ENCODE measurements at places on chromosomes 1 and 21. TPM values are rescaled to one million over a fixed set of nuclear protein-coding genes. Genes with fewer than 3 reads are reported as not detected.

DNA sequence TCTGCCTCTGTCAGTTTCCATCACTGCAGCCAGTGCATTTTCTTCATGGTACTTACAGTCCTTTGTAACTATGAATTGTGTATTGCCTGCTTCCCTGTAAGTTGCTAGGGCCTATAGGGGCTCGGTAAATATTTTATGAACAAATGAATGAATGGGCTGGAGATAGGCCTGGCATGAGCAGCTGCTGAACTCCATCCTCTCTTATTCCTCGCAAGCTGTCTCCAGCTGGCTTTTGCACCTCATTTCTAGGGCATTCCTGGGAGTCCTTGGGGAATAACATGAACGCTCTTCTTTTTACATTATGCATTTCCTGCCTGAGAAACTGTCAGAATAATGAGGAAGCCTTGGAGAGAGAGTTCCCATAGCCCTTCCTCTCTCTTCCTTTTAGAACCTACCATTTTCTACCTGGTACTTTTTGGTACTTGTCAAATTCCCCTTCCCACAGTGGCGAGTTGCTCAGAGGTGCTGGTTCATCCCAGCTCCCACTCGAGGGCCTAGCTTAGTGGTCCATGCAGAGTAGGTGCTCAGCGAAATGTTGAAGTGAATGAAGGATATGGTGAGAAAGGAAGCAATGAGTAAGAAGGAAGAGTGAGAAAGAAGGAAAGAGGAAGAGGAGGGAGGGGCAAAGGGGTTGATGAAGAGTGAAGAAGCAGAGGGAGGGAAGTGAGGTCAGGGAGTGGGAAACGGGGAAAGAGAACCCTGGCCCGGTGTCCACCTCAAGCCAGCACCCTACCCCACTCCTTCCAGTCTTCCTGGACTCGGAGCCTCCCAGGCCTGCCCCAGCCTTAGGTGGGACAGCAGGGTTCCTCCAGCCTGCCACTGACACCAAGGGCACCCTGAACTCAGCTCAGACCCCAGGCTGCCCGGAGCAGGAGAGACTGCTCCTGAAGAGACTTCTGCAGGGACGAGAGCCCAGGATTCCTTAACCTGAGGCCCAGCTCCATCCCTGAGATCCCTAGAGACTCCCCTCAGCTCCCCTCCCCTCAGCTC, 29.6 kb downstream of the KCNC4 start:
- DNase-seq, result no peak

DNA sequence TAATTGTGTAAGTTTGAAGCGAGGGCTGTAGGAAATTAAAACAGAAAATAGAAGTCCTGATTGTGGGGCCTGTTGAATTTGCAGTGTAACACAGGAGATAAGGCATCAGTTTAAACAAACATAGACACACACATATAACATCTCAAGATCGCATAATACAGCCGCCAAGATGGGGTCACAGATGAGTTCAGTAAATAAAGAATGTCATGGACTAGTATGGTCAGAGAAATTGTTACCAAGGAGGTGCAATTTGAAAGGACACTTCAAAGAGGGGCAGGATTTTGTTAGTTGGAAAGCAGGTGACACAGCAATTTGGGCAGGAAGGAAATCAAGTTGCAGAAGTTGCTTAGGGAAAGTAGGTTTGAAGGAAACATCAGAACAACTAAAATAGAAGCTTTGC, 450.0 kb downstream of the USP25 start:
- DNase-seq, result no peak

NR0B2 gene
- not detected for total RNA-seq

DNA sequence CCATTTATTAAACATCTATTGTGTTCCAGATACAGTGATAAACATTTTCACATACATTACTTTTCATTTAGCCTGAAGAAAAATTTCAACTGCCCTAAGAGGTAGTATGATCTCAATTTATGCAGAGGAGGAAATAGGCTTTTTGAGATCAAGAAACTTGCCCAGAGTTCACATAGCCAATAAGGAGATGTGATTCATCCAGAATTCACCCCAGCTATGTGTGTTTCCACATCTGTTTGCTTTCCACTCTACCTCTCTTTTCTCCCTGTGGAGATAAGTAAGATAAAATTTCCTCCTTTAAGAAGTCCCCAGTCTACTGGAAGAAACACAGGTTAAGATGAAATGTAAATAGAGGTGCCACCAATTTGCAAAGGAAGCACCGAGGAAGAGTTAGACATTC, 199.7 kb upstream of the C8B start:
- DNase-seq, result no peak

DNA sequence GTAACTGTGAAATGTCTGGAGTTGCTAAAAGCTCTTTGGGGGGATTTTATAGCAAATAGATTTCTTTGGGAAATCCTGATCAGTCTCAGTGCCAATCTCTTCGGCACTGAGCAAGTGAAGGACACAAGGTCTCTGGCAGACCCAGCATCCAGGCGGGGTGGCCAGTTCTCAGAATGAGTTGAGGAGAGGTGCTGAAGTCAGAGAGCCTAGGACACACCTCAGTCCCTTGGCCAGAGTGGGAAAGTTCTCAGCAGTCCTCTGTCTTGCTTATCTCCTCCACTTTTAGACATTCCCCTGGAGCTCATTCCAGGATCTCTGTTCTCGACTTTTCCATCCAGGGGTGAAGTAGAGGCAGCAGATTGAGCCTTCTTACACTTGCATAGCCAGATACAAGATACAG, 6.7 kb downstream of the HLX start:
- no peak for DNase-seq
